ENCODE measurements at places on chromosomes 11 and 22.

GRCh38 chr11:86706338-86707131 lies 34.1 kb upstream of the ME3 start:
- no peak for DNase-seq
- no peaks in the 10 kb centered on the region for H3K36me3 ChIP-seq
- no peaks in the 10 kb centered on the region for H3K4me1 ChIP-seq
- H3K27ac ChIP-seq: no peak overlapping the region

- H3K27me3 ChIP-seq: no peaks in the 10 kb centered on the region
- H3K36me3 ChIP-seq: no peaks in the 10 kb centered on the region
- no peak overlapping the region for H3K27ac ChIP-seq
- DNase-seq: peak; percentile 44
- H3K4me1 ChIP-seq: peaks cover 67% of the 10 kb centered on the region
Observed at GRCh38 chr11:68335683-68336082, 23.3 kb downstream of the LRP5 start.

- no peaks in the 10 kb centered on the region for H3K36me3 ChIP-seq
- H3K4me3 ChIP-seq: no peak overlapping the region
- H3K4me1 ChIP-seq: no peaks in the 10 kb centered on the region
- H3K27ac ChIP-seq: no peak overlapping the region
Observed at GRCh38 chr11:134342572-134343340, 11.0 kb downstream of the GLB1L2 start.

DNA sequence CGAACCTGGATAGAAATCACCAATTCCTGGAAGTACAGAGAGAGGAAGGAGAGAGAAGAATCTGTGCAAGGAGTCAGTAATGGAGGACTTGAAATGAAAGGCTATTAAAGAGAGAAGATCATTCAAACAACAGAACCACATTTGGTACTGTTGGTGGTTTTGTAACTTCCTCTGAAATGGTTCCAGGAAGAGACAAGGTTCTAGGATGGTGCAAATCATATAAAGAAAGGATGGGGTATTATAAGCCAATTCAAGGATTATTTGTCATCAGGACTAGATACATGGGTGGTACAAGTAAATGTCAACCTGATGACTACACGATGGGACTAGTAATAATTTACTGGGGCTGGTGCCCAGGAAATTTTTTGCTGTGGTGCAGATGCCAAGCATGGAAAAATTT lies 28.9 kb upstream of the TMA7B start:
- no peak for DNase-seq
- H3K27me3 ChIP-seq: no peaks in the 10 kb centered on the region
- H3K27ac ChIP-seq: no peak overlapping the region

- no peak overlapping the region for H3K27ac ChIP-seq
- H3K27me3 ChIP-seq: no peaks in the 10 kb centered on the region
- no peaks in the 10 kb centered on the region for H3K4me1 ChIP-seq
- H3K4me3 ChIP-seq: no peak overlapping the region
- no peaks in the 10 kb centered on the region for H3K36me3 ChIP-seq
Observed at GRCh38 chr11:84300092-84300491, 1013.9 kb upstream of the CCDC90B start.

GRCh38 chr11:8288824-8289491 lies 25.3 kb upstream of the LMO1 start:
- no peaks in the 10 kb centered on the region for H3K36me3 ChIP-seq
- H3K27ac ChIP-seq: no peak overlapping the region
- H3K27me3 ChIP-seq: peaks cover 6% of the 10 kb centered on the region

DNA sequence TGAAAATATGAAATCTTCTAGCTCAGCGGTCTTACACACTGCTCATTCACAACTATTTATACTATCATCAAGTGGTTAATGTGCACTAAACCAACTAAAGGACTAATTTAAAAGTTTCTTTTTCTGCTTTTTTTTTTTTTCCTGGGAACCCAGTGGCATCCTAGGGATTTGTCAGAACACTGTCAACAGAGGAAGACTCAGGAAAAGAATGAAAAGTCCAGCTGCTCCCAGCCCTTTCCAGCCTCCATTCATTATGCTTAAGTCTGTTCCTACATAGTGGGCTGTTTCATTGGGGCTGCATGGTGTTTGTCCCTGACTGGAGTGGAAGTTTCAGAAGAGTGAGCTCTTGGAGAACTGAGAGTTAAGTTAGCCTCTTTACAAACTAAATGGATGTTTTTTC lies 391.1 kb downstream of the AASDHPPT start:
- no peaks in the 10 kb centered on the region for H3K4me1 ChIP-seq
- no peaks in the 10 kb centered on the region for H3K36me3 ChIP-seq
- no peak overlapping the region for H3K27ac ChIP-seq
- no peak for DNase-seq
- H3K27me3 ChIP-seq: no peaks in the 10 kb centered on the region

DNA sequence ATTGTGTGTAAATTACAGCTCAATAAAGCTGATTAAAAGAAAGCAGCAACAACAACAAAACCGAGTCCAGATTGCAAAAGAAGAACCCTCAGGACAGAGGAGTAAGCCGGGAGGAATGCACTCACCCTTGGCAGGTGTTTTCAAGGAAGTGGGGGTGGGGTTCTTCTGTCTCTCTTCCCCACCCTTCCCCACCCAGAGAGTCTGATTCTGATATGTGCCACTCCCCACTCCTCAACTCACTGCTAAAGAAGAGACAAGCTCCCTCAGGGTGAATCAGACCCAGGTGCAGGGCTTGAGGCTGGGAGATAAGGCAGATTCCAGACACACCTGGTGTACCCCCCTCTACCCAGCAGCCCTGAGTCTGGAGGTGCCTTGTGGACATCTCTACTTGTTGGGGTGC lies 38.4 kb upstream of the PHF21A start:
- H3K36me3 ChIP-seq: no peaks in the 10 kb centered on the region
- no peak overlapping the region for H3K4me3 ChIP-seq
- peaks cover 3% of the 10 kb centered on the region for H3K4me1 ChIP-seq
- no peak for DNase-seq

GRCh38 chr11:79400717-79401330 lies 40.0 kb downstream of the TENM4 start:
- H3K4me3 ChIP-seq: no peak overlapping the region
- peaks cover 2% of the 10 kb centered on the region for H3K27me3 ChIP-seq
- H3K36me3 ChIP-seq: no peaks in the 10 kb centered on the region
- H3K27ac ChIP-seq: no peak overlapping the region
- H3K4me1 ChIP-seq: no peaks in the 10 kb centered on the region

DNA sequence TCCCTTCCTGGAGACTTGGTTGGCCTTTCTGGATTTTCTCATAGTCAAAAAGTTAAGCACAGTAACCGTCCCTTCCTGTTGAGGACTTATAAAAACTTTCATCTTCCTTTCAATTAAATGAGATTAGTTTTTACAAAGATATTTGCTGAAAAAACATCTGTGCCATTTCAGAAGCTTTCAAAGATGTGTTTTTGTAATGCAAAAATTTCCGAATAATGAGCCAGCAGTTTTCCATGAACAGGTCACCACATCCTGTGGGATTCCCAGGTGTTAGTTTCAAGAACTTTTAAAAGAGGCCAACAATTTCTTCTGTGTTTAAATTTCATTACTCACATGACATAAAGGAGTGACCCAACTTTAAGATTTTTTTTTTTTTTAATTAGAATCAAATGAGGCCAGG lies 18.0 kb downstream of the NUP50 start:
- peaks cover 79% of the 10 kb centered on the region for H3K36me3 ChIP-seq
- peaks cover 53% of the 10 kb centered on the region for H3K4me1 ChIP-seq
- no peaks in the 10 kb centered on the region for H3K27me3 ChIP-seq
- DNase-seq: no peak

DNA sequence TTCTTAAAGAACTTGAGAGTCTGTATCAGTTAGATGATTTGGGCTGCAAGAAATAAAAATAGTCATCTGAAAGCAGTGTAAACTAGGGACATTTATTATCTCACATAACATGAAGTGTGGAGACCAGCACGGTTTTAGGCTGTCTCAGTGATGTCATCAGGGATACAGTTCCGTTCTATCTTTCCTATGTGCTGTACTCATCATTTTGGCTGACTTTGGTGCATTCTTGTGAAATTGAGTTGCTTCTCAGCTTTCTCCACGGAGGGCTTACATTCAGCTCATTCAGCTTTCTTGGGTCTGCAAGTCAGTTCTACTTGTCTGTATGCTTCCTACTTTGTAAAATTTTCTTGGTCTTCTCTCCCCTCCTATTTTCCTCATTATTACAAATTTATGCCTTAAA lies 51.8 kb upstream of the LIN7C start:
- no peaks in the 10 kb centered on the region for H3K36me3 ChIP-seq
- H3K4me3 ChIP-seq: no peak overlapping the region
- DNase-seq: no peak
- H3K27ac ChIP-seq: no peak overlapping the region
- H3K4me1 ChIP-seq: no peaks in the 10 kb centered on the region
- H3K27me3 ChIP-seq: no peaks in the 10 kb centered on the region

GRCh38 chr11:129695571-129696308 lies 119.9 kb upstream of the TMEM45B start:
- H3K27me3 ChIP-seq: peaks cover 2% of the 10 kb centered on the region
- DNase-seq: peak; percentile 80
- H3K27ac ChIP-seq: no peak overlapping the region
- H3K4me3 ChIP-seq: peak overlapping the region; percentile 71
- peaks cover 3% of the 10 kb centered on the region for H3K4me1 ChIP-seq

DNA sequence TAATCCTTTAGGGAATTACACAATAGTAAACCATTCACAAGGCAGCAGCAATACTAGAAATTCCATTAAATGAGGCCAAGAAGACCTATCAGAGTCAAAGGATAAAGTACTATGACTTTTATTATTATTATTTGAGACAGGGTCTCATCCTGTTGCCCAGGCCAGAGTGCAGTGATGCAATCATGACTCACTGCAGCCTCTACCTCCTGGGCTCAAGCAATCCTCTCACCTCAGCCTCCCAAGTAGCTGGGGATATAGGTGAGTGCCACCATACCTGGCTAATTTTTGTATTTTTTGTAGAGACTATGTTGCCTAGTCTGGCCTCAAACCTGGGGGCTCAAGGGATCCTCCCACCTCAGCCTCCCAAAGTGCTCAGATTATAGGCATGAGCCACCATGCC lies 51.8 kb downstream of the TTC28 start:
- no peaks in the 10 kb centered on the region for H3K36me3 ChIP-seq
- no peak overlapping the region for H3K4me3 ChIP-seq
- no peaks in the 10 kb centered on the region for H3K4me1 ChIP-seq
- no peak overlapping the region for H3K27ac ChIP-seq

DNA sequence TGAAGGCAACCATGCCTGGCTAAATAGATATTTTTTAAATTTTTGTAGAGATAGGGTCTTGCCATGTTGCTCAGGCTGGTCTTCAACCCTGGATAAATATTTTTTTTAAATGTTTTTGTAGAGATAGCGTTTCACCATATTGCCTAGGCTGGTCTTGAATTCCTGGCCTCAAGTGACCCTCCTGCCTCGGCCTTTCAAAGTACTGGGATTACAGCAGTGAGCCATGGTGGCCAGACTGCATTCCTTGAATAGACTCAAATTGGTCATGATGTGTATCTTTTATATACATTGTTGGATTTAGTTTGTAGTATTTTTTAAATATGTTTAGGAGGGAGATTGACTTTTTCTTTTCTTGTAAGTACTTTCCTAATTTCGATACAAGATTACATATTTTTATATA lies 325.7 kb upstream of the C11orf87 start:
- no peak overlapping the region for H3K4me3 ChIP-seq
- H3K4me1 ChIP-seq: no peaks in the 10 kb centered on the region
- H3K27ac ChIP-seq: no peak overlapping the region
- H3K36me3 ChIP-seq: no peaks in the 10 kb centered on the region
- H3K27me3 ChIP-seq: no peaks in the 10 kb centered on the region
- DNase-seq: no peak

GRCh38 chr11:44266056-44266780 lies 43.7 kb downstream of the ALX4 start:
- no peak overlapping the region for H3K4me3 ChIP-seq
- H3K4me1 ChIP-seq: no peaks in the 10 kb centered on the region
- H3K27ac ChIP-seq: no peak overlapping the region
- no peaks in the 10 kb centered on the region for H3K36me3 ChIP-seq
- DNase-seq: no peak
- no peaks in the 10 kb centered on the region for H3K27me3 ChIP-seq

GRCh38 chr11:105856954-105857353 lies 165.1 kb downstream of the MSANTD4 start:
- H3K27me3 ChIP-seq: peaks cover 4% of the 10 kb centered on the region
- no peaks in the 10 kb centered on the region for H3K4me1 ChIP-seq
- no peaks in the 10 kb centered on the region for H3K36me3 ChIP-seq
- no peak for DNase-seq

DNA sequence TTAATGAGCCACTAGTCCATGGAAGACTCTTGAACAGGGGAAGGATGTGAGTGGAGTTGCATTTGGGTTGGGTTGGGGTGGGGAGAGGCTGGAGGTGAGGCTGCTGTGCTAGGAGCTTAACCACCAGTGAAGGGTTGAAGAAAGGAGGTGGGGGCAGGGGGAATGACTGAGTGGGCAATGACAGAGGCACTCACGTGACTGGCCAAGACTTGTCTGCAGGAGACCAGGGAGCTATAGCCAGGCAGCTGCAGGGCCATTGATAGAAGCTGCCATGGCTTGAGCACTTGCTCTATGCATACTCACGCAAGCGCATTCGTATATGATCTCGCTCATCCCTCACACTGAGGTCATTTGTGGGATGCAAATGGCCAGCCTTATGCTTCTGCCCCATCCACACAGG lies 4.0 kb downstream of the LMO2 start:
- no peaks in the 10 kb centered on the region for H3K36me3 ChIP-seq
- DNase-seq: no peak
- peaks cover 21% of the 10 kb centered on the region for H3K4me1 ChIP-seq
- H3K4me3 ChIP-seq: no peak overlapping the region
- peaks cover 70% of the 10 kb centered on the region for H3K27me3 ChIP-seq

GRCh38 chr11:92920331-92920730 lies 49.1 kb upstream of the MTNR1B start:
- no peaks in the 10 kb centered on the region for H3K4me1 ChIP-seq
- H3K36me3 ChIP-seq: no peaks in the 10 kb centered on the region
- H3K27me3 ChIP-seq: peaks cover 10% of the 10 kb centered on the region
- DNase-seq: no peak
- H3K4me3 ChIP-seq: no peak overlapping the region

- no peaks in the 10 kb centered on the region for H3K27me3 ChIP-seq
- no peak for DNase-seq
- H3K27ac ChIP-seq: no peak overlapping the region
Observed at GRCh38 chr11:20415432-20415831, 27.9 kb downstream of the PRMT3 start.

- H3K36me3 ChIP-seq: no peaks in the 10 kb centered on the region
- no peaks in the 10 kb centered on the region for H3K4me1 ChIP-seq
- H3K27me3 ChIP-seq: peaks cover 19% of the 10 kb centered on the region
- no peak overlapping the region for H3K27ac ChIP-seq
Observed at GRCh38 chr11:107744736-107745135, 32.9 kb upstream of the SLN start.

GRCh38 chr11:123261345-123262106 lies 66.5 kb upstream of the CLMP start:
- H3K4me1 ChIP-seq: peaks cover 6% of the 10 kb centered on the region
- peaks cover 25% of the 10 kb centered on the region for H3K27me3 ChIP-seq
- no peak overlapping the region for H3K4me3 ChIP-seq
- DNase-seq: peak; percentile 88

DNA sequence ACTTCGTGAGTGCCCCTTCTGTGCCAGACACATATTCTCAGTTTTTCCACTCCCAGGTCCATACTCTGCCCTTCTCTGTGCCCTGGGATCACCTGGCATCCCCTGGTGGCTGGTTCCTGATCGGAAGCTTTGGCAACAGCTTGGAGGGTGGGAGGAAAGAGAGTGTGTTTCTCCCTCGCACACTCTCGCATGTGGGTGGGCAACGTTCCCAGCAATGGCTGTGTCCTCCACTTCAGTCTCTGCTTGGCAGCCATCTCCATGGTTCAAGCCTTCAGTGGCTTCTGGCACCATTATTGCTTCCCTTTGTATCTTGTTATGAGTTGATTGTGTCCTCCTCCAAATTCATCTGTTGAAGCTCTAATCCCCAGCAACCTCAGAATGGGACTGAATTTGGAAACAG lies 342.7 kb upstream of the SYN3 start:
- DNase-seq: no peak
- H3K4me1 ChIP-seq: no peaks in the 10 kb centered on the region
- no peak overlapping the region for H3K27ac ChIP-seq
- no peak overlapping the region for H3K4me3 ChIP-seq
